Activated naive CD4-positive, alpha-beta T cell treated with anti-CD3 and anti-CD28 coated beads, Interleukin-2, amount 10 ng/mL, durations not matched to agents 7 days and 5 days (primary cell): ENCODE measurements at places on chromosomes 4 and X.

- H3K36me3 ChIP-seq, result no peaks in the 10 kb centered on the region
- DNase-seq, result no peak
Measured at GRCh38 chrX:129478516-129478915, 44.8 kb downstream of the SMARCA1 start.

GRCh38 chrX:28625223-28625622 is 38.0 kb downstream of the IL1RAPL1 start:
- no peak for DNase-seq
- H3K4me1 ChIP-seq, result no peaks in the 10 kb centered on the region
- H3K36me3 ChIP-seq, result no peaks in the 10 kb centered on the region
- no peaks in the 10 kb centered on the region for H3K27me3 ChIP-seq
- no peak overlapping the region for H3K4me3 ChIP-seq

DNA sequence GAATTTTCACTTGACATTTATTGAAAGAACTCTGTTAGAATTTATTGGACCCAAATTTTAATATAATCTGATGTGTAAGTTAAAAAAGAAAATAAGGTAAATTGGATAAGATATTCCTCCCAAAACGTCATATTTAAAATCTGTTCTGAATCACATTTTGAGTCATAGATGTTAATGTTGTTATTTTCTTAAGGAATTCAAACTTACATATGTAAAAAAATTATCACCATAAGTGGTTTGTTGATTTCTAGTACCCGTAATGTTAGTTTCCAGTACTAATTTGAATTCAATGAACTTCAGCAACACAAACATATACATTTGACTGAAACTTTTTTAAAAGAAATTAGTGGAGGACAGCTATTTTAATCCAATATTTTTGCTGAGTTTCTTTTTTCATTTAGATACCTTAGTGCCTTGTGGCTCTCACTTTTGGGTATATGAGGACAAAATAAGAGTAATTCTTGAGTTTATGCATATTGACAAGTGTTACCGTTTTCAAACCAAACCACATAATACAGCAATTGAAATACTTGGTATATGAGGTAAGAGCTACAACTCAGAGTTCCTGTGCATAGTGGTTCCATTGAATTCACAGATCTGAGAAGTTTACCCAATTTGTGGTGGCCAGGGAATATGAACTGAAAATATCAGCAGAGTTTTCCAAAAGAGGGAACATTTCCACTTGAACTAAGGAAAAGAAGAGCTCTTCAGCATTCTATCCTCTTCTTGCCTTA is 71.8 kb downstream of the C4orf46 start:
- H3K4me3 ChIP-seq, result no peak overlapping the region
- H3K27ac ChIP-seq, result no peak overlapping the region
- no peaks in the 10 kb centered on the region for H3K36me3 ChIP-seq
- H3K27me3 ChIP-seq, result peaks cover 14% of the 10 kb centered on the region
- no peak for DNase-seq
- no peaks in the 10 kb centered on the region for H3K4me1 ChIP-seq

DNA sequence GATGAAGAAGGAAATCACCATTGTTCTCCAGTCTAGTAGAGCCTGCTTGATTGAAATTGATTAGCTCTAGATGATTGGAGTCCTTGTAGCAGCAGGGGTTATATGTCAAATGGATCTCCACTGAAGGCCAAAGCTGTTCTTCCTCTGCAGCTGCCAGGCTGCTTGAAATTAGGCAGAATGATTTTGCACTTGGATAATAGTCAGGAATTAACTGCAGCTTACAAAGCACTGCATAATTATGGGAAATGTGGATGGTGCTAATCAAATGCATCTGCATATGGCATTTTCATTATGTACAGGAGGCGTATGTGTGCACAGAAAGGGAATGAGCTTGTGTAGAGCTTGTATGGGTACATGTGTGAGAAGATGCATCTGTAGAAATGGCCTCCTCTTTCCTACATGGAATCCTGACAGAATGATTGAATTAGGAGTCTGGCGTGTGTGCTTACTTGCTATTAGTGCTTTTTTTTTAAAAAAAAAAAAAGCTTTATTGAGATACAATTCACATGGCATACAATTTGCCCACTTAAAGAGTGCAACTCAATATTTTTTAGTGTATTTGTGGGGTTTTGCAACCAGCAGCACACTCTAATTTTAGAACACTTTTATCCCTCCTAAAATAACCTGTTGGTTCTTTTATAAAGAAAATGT is 65.9 kb downstream of the TMEM131L start:
- no peak overlapping the region for H3K4me3 ChIP-seq
- peaks cover 84% of the 10 kb centered on the region for H3K4me1 ChIP-seq
- H3K36me3 ChIP-seq, result peaks cover 48% of the 10 kb centered on the region
- H3K27ac ChIP-seq, result no peak overlapping the region
- no peaks in the 10 kb centered on the region for H3K27me3 ChIP-seq
- DNase-seq, result no peak

- H3K36me3 ChIP-seq, result no peaks in the 10 kb centered on the region
- H3K27ac ChIP-seq, result no peak overlapping the region
- DNase-seq, result no peak
- H3K4me1 ChIP-seq, result no peaks in the 10 kb centered on the region
- no peaks in the 10 kb centered on the region for H3K27me3 ChIP-seq
Measured at GRCh38 chr4:65831828-65832227, 161.5 kb upstream of the EPHA5 start.

DNA sequence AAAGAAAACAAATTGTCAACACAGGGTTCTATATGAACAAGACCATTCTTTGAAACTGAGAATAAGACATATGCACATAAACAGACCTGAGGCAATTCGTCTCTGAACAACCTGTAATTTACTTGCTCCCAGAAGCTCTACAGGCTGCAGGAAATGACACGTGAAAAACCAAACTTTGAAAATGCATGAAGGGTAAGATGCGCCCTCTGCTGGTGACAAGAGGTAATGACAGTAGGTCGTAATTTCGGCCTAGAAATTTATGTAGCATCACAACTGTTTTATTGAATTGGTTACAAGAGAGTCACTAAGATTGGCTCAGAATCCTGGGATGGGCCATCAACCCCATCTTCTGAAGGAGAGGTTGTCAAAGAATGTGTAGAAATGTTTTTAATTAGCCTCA is 276.5 kb downstream of the PPP4R3C start:
- no peak overlapping the region for H3K4me3 ChIP-seq
- H3K27ac ChIP-seq, result no peak overlapping the region
- no peaks in the 10 kb centered on the region for H3K27me3 ChIP-seq
- no peaks in the 10 kb centered on the region for H3K4me1 ChIP-seq
- DNase-seq, result peak; percentile 36

DNA sequence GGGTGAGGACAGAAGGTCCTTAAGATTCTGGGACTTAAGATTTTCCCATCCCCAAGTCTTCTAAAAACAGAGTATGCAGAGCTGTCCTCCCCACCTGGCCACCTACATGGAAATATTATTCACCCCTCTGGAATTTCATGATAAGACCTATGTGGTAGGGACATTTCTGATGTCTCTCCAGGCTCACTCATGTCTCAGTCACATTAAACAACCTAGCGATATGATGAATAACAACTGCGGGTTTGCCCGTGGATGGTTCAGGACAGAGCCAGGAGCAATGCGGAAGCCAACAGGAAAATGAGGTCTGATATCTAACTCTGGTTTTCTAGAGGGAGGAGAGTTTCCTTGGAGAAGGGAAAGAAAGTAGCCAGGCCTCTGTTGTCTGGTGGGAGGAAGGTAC is 47.4 kb downstream of the TEX13A start:
- H3K27ac ChIP-seq, result no peak overlapping the region
- H3K36me3 ChIP-seq, result no peaks in the 10 kb centered on the region
- H3K4me1 ChIP-seq, result no peaks in the 10 kb centered on the region
- no peak overlapping the region for H3K4me3 ChIP-seq

DNA sequence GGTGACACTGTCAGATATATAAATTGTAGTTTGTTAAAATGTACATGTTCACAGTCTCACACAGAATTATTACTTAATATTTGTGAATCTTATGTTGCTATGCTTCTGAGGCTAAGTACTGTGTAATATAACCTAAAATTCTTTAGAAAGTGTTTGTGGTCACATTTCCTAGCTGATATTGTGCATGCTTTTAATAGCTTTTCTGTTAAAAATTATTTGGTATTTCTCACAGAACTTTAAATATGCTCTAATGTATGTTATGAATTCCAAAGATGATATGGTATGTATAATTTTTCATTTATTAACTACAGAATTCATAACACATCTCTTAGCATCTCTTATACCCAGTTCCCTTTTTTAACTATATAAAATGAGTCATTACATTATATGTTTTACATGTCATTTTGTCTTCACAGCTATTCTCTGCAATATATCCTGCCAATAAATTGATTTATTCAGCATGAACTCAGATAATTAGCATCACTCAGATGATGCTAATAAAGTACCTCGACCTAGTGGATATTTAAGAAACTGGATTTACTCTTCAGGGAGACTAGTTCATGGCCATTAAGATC is 9.3 kb downstream of the PTPN13 start:
- no peaks in the 10 kb centered on the region for H3K36me3 ChIP-seq
- H3K4me1 ChIP-seq, result no peaks in the 10 kb centered on the region

- no peak overlapping the region for H3K27ac ChIP-seq
- H3K4me3 ChIP-seq, result no peak overlapping the region
- peaks cover 17% of the 10 kb centered on the region for H3K36me3 ChIP-seq
- no peak for DNase-seq
Measured at GRCh38 chrX:46551494-46552128, 6.4 kb upstream of the ZNF674 start.

GRCh38 chr4:53591372-53591892 is at the start of gene LNX1:
Gene LNX1 (minus strand): TSS chr4:53591486. CDS start chr4:53574002, 17,484 bp downstream.
- DNase-seq, result no peak
- H3K4me1 ChIP-seq, result peaks cover 4% of the 10 kb centered on the region
- H3K36me3 ChIP-seq, result no peaks in the 10 kb centered on the region
- no peak within 1 kb of the TSS for H3K4me3 ChIP-seq
- no peak within 1 kb of the TSS for H3K27ac ChIP-seq

DNA sequence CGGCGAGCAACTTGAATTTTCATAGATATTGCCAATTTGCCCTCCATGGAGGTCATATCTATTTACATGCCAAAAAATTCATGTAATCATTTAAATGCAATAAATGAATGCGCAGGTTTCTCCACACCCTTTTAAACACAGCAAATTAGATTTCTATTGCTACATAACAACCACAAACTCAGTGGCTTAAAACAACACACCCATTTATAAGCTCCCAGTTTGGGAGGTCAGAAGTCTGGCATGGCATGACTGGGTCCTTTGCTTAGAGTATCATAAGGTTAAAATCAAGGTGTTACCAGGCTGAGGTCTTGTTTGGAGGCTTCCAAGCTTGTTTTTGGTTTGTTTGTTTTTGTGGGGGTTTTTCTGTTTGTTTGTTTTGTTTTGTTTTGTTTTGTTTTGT is 49.9 kb upstream of the NYX start:
- DNase-seq, result no peak
- no peaks in the 10 kb centered on the region for H3K4me1 ChIP-seq
- no peaks in the 10 kb centered on the region for H3K36me3 ChIP-seq
- no peak overlapping the region for H3K4me3 ChIP-seq

DNA sequence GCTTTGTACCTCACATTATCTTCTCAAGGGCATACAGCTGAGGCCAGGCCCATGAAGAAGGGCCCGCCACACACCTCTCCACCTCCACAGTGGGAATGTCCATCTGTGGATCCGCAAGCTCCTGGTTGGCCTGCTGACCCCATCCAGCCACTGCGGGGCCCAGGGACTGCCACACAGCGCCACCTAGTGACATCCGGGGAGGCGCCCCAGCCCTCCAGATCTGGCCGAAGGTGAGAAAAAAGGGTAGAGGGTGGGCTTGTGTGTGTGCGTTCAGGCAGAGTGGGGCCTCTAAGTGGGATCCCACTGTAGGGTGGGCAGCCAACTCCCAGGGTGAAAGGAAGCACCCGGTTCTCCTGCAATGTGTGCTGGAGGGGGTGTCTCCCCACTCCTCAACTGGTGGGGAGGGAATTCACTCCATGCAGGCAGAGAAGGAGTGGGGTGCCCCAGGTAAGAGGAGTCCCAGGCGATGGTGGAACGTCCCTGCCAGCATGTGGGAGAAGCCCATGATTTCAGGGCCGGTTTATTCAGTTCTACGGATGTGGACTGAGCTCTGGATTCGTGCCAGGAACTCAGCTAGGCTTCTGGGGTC is 117.3 kb downstream of the ENPP6 start:
- peak; percentile 46 for DNase-seq
- H3K4me3 ChIP-seq, result no peak overlapping the region
- H3K27me3 ChIP-seq, result peaks cover 37% of the 10 kb centered on the region
- H3K4me1 ChIP-seq, result peaks cover 6% of the 10 kb centered on the region

- H3K27ac ChIP-seq, result no peak overlapping the region
- peaks cover 42% of the 10 kb centered on the region for H3K27me3 ChIP-seq
- peaks cover 19% of the 10 kb centered on the region for H3K4me1 ChIP-seq
- H3K36me3 ChIP-seq, result no peaks in the 10 kb centered on the region
- H3K4me3 ChIP-seq, result peak overlapping the region; percentile 18
Measured at GRCh38 chr4:183721207-183722081, 62.4 kb downstream of the TRAPPC11 start.

GRCh38 chr4:48949518-48950219 is 36.4 kb upstream of the CWH43 start:
- H3K4me3 ChIP-seq, result no peak overlapping the region
- H3K27me3 ChIP-seq, result no peaks in the 10 kb centered on the region
- DNase-seq, result no peak
- H3K36me3 ChIP-seq, result no peaks in the 10 kb centered on the region

DNA sequence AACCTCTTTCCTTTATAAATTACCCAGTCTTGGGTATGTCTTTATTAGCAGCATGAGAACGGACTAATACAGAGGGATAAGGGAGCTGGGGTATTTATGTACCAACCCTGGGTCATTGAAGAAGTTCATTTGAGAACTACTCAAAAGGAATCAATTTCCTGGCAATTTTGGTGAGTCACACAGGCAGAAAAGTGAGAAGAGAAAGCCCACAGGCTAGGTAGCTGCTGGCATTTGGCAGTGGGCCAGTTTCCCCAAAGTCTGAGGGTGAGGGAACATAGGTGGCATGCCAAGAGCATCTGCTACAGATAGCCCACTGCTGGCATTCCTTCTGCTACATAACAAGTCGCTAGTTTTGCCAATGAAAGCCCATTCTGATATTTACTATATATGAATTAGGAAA is 411.2 kb downstream of the MID1IP1 start:
- no peak overlapping the region for H3K27ac ChIP-seq
- peaks cover 8% of the 10 kb centered on the region for H3K27me3 ChIP-seq
- no peak overlapping the region for H3K4me3 ChIP-seq
- no peaks in the 10 kb centered on the region for H3K36me3 ChIP-seq
